Hematopoietic multipotent progenitor cell treated with erythropoietin and hydrocortisone succinate and interleukin-3 and kit ligand, for 4 days (in vitro differentiated cells): ENCODE measurements at places on chromosomes 7 and 10.

GRCh38 chr7:3657206-3657605 lies 356.2 kb downstream of the SDK1 start:
- no peak for DNase-seq

GRCh38 chr7:17556247-17556956 lies 257.9 kb downstream of the AHR start:
- DNase-seq = no peak

DNA sequence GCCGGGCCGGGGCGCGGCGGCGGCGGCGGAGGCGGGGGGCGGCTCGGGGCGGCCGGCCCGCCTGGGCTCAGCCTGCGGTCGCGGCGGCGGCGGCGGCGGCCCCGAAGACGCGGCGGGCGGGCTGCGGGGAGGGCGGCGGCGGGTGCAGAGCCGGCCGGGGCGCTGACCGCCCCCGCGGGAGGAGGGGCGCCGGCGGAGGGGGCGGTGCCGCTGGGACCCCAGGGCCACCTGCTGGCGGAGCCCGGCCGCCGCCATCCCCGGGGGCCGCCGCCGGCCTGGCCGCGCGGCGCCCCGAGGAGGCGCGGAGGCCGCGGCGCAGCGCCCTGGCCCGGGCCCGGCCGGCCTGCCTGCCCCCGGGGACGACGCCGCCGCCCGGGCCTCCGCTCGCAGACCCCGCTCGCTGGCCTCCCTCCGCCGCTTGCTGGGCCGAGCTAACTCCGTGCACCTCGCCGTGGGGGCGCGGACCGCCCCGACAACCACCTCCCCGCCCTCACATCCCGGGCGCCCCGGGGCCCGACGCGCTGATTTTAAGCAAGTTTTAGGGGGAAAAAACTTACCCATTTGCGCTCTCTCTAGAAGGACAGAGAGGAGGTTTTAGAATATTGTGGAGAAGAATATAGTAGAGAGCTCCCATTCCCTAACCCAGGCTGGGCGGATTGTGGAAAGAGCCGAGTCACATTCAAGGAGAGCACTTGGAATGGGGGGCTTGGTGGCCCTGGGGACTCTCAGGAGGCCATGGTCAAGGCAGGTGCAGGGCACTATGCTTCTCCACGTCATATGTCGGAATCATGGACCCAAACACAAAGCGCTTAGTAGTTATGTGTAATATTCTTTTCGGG lies at the start of gene BEND7:
Gene BEND7, minus strand, starts transcription at position 140 of the 839 bp plus-strand sequence. CDS start 481 bp downstream, outside the sequence.
- DNase-seq = peak; percentile 44

DNA sequence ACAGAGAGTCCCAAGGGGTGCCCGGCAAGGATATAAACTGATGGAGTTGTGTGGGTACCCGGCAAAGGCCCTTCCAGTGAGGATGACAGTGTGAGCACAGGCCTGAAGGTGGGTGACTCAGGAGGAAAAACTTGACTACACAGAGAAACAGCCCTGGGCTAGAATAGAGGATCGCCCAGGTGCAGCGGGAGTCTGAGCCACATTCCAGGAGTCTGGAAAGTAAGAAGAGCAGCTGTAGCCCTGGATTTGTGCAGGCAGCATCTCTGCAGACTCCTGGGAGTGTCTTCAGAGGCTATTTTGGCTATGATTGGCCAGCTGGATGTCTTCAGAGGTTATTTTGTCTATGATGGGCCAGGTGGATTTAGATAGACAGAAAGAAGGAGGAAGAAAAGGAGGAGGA lies 367.6 kb upstream of the MKI67 start:
- DNase-seq = no peak

DNA sequence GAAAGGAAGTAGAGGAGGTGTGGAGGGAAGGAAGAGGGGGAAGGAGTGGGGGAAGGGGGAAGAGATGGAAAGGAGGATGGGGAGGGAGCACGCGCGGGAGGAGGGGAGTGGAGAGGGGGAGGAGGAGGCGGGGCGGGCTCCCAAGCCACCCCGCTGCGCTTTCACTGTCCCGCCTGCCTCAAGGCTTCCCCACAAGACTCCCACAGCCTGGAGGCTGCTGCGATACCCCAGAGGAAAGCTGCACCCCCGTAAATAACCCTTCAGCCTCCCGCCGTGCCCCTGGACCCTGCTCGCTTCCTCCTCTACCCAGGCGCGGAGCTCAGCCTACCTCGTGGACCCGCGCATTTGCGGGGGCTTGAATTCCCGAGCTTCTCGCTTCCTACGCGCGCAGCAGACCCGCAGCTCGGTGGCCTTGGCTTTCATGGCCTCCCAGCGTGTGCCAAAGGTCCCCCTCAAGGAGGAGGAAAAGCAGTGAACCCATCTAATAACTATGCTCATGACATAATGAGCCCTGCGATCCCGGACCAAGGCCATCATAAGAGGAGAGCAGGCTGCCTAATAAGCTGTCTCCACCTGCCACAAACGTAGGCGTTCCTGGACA lies at the start of gene C10orf67:
Gene C10orf67, minus strand, starts transcription at position 557 of the 601 bp plus-strand sequence. Its CDS starts 23 bp downstream, at position 534.
- DNase-seq = no peak

DNA sequence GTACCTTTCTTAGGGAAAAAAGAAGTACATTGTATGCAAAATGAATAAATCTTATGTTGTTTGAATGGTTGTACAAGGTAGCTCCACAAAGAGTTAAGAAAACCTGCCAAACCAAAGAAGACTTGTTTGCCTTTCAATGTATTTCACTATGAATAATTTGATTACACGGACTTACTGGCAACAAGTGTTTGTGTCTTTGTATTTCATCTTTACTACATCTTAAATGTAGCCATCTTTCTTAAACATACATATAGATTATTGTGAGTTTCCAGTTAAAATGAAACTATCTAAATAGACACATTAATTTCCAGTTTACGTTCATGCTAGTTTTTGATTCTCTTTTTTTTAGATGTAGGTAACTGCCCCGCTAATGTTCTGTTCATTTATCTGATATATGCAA lies 2.8 kb downstream of the PRKG1 start:
- no peak for DNase-seq

- peak; percentile 23 for DNase-seq
Observed at GRCh38 chr10:75773231-75773780, 341.9 kb downstream of the LRMDA start.

DNA sequence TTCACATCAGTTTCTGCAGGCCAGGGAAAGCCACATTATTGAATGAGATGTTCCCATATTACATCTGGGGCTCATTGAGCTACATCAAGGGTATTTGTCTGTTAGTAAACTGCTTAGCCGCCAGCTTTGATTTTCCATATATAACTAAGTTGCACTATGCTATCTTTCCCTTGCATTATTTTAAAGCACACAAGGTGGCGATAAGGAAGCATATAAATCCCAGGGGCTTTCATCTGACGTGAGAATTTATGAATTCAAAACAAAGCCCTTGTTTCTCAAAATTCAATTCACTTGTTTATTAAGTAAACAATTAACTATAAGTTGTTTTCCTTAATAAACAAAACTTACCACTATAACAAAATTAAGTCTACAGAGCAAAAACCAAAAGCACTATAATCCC lies 334.1 kb upstream of the TPK1 start:
- peak; percentile 18 for DNase-seq

GRCh38 chr7:107538001-107538400 lies 25.7 kb downstream of the COG5 start:
- no peak for DNase-seq

DNA sequence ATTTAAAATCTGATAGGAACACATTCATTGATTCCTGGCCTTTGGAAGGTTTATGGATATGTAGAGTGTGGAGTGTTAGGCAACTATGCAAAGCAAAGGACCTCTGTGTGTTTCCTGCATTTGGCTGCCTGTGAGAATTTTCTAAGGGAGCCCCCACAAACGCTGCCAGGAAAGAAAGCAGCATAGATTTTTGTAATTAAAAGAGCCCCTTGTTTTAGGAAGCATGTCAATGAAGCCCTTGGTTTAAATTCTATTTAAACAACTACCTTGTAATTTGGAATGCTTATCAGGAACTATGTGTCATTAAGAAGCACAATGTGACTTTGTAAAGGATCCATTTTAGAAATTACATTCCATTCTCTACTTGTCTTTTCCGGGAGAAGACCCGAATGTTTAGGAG lies 742.5 kb downstream of the NXPH1 start:
- DNase-seq = no peak

DNA sequence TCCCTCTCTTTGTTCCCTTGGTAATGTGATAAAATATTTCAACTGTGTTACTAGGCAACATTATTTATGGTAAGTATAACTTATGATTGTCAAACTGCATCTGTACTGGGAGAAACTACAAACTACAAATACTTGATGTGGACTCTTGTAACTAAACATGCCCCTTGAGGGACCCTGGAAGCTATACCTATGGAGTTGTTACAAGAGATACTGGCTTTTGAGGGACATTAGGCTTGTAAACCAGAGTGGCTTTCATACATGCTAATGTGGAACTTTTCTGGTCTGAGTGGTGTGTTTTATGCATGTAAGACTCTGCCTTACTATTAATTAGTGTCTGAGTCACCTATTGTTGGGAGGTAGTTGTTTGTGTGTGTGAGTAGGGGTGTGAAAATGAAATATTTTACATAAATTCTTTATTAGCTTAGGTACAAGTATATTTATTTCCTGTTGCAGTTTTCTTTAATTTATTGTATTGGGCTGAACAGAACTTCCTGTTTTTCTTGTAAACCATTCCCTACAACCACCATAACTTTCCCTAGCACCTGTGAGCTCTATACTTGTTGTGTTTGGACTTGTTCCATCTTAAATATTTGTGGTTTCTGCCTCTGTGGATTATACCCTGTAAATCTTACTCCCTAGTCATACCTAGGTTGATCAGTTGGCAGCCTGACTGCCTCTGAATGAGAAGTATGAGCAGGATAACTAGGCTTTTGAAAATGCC lies 49.8 kb downstream of the STK31 start:
- DNase-seq = no peak

DNA sequence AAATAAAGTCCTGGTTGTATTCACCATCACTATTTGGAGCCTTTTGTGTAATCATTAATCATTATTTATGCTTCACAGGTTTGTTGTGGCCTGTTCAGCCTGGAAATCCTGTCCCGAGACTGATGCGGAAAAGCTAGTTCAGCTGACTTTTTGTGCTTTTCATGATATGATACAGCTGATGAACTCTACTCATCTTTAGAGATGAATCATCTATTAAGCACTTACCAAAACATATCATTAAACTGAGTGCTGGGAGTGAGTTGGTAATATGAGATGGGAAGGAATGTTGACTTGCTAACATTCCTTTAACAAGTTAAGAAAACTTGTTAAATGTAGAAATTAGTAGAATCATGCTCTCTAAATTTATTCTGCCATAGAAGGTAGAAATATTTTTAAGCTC lies 53.0 kb downstream of the CROT start:
- DNase-seq = no peak

GRCh38 chr7:132771301-132771730 lies 195.0 kb upstream of the PLXNA4 start:
- peak; percentile 20 for DNase-seq

DNA sequence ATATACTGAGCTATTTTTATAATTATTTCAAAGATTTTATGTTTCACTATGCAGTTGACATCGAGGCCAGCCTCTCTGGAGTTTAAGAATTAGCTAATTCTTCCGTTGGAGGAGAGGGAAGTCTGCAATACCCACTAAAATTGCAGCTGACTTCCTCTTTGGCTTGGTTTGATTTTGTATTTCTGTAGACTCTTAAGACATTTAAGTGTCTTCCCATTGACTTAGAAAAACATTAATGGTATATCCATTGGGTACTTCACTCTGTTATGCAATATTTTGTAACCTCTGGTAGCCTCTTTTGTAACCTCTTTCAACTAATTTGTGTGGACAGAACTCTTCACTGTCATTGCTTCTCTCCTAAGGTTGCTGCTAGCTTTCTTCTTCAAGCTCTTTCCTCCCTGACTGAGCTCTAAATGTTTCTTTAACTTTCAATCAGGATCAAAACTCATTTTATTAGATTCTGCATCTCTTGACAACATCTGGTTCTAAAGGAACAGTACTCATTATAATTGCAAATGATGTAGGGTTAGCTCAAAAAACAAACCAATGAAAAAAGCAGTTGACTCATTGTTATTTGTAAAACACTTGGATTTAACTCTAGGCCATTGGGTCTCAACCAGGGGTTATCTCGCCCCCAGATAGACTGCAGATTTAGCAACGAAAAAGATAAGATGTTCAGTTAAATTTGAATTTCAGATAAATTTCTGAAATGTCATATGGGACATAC lies 1.7 kb upstream of the ANKRD22 start:
- DNase-seq = peak; percentile 75

DNA sequence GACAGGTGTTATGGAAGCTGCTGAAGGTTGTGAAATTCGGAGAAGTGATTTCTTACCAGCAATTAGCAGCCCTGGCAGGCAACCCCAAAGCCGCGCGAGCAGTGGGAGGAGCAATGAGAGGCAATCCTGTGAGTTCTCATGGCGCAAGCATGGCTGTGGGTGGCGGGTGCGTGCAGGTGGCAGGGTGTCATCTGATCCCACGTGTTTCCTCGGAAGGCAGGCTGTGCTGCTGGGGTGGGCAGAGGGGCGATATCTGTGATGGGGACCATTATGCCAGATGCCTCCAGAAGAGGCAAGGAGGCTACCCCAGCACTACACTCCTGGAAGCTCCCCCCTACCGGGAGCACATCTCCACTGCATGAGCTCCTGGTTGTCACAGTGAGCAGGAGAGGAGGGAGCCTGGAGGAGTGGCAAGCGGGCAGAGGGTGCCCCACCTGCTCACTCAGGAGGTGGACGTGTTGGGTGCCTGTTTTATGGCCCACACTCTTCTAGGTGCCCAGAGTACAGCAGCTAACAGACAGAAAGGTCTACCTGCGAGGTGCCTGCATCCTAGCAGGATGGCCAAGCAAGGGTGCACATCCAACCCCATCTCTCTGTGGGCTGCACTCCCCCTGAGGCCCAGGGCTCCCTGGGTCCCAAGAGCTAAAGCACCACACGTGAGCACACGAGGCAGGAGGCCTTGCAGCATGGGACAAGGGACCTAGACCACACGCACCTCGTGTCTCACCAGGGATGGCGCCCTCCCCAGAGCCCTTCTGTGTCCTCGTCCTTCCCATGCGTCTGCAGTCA lies 204.7 kb downstream of the EBF3 start:
- DNase-seq = no peak

GRCh38 chr10:114157912-114158311 lies 16.1 kb downstream of the CCDC186 start:
- peak; percentile 21 for DNase-seq

GRCh38 chr7:37142958-37143357 lies 305.7 kb downstream of the ELMO1 start:
- DNase-seq = no peak

DNA sequence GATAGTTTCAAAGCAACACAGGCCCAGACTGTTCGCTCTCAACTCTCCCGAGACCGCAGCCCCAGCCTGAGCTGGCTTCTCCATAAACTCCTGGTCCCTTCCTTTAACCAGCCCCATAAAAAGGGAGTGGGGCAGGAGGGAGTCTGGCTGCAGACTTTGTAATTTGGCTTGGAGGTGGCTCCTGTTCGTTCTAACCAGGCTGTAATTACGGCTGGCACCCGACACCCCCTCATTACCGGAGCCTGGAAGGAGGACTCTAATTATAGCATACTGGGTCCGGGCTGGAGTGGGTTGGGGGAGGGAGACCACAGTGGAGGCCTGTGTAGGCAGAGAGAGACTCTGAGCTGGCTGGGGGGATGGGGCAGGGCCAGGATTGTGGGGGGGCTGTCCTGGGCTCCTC lies 49.7 kb downstream of the UNC5B start:
- DNase-seq = no peak

- peak; percentile 55 for DNase-seq
Observed at GRCh38 chr7:43791665-43792064, 33.2 kb downstream of the BLVRA start.

- DNase-seq = peak; percentile 20
Observed at GRCh38 chr7:120370954-120371353, 98.0 kb downstream of the KCND2 start.

- peak; percentile 79 for DNase-seq
Observed at GRCh38 chr7:100044718-100045117, 4.9 kb upstream of the ZSCAN21 start.

GRCh38 chr7:127119517-127119916 lies 133.2 kb downstream of the GRM8 start:
- DNase-seq = no peak
